Activated CD8-positive, alpha-beta memory T cell treated with anti-CD3 and anti-CD28 coated beads, Interleukin-2, amount 50 U/mL, for 48 hours (primary cell): ENCODE measurements at places on chromosomes 2 and 18.
A peak's percentile ranks its signal among the peaks of the same experiment; 100 is the strongest.

DNA sequence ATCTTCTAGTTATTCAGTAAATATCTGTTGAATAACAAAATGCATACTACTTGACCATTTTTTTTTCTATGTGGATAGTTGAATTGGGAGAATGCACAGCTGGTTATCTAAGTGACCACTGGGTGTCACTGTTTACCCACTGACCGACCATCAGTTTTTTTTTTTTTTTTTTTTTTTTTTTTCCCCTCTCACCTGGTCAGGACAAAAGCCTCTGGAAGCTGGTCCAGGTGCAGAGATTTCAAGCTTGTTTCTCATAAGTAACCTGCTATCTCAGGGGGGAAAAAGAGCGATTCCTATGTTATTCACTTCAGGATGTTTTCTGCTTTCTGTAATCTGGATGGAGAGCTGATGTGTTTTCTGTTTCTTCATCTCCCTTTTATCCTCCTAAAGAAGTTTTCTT is 256.0 kb downstream of the DCDC2C start:
- DNase-seq, result no peak

DNA sequence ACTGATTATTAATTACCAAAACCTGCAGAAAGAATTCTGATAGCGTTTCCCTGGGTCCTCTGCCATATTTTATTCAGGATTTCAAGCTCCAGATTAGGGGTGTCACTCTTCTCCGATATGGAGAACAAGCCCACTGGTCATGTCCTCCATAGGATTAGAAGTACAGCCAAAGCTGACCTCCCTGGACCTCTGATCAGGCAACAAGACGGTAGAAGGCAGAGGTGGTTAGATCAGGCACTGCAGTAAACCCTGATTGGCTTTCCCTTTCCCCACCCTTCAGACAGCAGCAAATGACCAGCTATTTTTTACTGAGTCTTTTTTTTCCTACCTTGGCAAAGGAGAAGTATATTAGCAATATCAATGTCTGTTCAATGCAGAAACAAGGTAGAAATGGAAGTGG is 37.7 kb downstream of the SPC25 start:
- no peak for DNase-seq

DNA sequence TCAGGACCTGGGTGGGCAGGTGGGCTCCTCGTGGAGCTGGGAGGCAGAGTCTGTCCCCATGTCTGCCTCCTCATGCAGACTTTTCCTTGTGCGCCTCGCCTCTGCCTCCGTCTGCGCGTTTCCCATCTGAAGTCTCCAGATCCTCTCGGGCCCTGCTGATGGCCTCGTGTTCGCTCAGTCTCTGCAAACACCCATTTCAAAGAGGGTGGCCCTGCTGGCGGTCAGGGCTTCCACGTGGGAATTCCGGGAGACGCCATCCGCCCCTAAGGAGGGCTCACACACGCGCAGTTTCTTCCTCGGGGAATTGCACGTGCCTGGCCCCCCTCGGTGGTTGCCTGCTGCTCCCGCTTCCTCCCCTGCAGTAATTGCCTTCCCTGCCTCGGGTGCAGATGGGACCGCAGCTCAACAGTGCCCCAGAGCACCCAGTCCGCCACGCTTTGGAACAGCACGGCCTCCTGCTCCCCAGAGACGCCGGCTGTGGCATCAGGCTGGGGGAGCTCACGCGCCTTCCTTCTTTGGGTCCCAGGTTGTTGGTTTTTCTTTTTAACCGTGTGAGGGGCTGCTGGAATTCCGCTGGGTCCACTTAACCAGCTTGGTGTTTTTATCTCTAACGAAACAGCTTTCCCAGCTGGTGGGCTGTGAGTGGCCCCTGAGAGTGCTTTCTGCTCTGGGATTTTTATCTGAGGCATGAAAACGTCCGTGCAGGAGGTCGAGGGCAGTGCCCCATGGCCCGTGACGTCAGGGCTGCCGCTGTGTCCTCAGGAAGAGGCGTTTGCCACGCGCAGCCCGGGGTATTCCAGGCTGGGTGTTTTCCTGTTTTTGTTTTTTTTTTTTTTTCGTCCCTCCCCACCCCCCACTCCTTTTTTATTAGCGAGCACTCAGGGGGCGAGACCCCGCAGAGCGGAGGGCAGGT is 16.1 kb downstream of the NFATC1 start:
- no peak for DNase-seq

DNA sequence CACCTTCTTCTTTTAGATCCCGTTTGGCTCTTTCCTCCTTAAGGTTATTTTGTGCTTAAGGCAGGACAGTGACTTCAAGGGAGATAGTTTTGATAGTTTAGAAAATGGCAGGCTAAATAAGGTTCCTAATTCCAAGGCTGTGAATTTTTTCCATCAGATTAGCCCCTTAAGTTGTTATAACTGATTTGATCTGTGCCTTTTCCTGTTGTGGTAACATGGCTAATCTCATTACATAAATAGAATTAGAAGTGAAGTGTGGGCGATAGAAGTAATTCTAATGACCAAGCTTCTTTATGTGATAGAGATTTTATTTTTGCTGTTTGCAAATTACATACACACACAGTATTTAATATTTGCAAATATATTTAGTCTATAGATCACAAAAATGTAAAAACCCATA is 102.0 kb downstream of the MYO1B start:
- no peak for DNase-seq

DNA sequence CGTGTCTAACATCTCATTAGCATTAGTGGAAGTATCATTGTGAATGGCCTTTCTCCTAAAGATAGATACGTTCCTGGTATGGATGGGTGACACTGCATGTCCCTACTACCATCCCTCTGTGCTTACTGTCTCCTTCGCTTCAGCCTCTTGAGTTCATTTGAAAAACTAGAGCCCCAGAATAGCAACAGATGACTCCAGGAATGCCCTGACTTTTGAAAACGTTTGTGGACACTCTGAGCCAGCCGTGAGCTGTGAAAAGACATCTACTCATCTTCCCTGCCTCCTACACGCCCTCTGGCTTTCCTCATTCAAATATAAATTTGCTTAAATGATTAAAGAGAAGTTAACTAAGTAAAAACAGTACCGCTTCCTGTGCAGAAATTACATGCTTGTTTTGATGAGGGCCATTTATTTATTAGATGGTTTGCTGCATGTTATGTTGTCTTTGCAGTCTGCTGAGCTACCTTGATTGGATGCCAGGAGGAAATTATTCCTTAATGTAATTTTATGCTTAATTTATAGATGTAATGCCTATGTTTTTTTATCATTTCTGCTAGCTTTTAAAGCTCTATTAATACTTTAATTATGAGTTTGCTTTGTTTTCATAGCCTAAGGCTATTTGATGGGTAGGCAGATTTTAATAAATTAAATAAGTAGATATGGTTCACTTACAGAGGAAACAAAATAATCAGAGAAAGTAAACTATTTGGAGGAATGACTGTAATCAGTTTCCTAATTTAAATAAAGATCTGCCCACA is 32.1 kb upstream of the MYO3B start:
- DNase-seq, result no peak

DNA sequence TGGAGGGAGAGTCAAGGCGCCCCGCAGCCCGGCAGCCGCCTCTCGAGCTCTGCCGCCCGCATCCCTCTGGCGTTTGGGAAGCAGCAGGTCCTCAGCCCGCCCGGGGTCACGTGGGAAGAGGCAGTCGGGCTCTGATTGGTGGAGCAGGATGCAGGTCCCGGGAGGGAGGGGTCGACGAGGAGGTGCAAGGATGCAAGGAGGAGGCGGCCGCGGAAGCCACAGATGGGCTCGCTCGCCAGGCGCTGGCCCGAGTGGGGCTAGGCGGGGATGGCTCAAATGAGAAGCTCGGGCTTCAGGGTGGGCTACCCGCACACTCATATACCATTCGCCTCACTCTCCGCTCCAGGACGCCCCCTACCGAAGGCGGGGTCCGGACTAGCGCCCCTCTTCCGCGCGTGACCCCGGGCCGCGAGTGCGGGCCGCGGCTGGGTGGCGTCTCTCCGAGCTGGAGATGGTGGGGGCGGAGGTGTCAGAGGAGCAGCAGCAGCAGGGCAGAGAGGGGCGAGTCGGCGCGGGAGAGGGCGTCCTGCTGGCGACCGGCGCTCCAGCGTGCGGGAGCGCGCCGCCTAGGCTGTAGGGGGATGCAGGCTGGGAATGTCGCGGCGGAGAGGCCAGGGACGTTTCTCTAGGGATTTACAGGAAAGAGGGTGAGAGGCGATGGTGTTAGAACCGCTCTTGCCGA is at the start of gene TMEFF2:
TMEFF2 (minus strand) TSS at position 68 of the 682 bp plus-strand sequence. CDS start 409 bp downstream, outside the sequence.
- peak; percentile 80 for DNase-seq

DNA sequence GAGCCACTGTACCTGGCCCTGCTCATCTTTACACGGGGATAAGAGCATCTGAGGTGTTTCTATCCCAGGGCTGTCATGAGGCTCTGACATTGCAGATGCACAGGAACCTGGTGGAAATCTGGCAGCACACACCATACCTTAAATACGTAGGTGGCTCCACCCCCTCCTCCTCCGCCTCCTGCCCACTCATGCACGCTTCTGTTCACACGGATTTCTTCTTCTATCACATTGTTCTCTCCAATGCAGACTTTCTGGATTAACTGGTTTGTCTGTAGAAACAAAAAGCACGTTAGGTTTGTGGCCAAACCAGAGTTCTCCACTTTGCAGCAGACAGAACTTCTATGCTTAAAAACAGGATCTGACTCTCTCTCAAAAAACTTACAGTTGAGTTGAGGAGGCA is 118.2 kb downstream of the CLIP4 start:
- DNase-seq, result no peak

DNA sequence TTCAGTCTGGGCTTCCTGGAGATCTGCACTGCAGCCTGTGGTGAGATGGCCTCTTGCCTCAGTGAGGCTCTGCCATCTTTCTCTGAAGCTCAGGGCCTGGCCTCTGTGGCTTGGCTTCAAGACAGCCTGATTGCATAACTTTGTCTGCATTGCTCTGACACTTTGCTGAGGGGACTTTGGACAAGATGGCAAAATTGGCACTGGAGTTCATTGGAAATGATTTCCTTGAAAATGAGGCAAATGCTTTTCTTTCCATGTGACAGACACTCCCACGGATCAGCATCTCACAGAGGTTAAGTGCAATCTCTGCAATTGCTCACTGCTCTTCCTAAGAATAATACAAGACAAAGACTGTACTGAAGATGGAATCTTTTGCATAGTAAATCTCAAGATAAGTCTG is 166.8 kb downstream of the KCNS3 start:
- no peak for DNase-seq

DNA sequence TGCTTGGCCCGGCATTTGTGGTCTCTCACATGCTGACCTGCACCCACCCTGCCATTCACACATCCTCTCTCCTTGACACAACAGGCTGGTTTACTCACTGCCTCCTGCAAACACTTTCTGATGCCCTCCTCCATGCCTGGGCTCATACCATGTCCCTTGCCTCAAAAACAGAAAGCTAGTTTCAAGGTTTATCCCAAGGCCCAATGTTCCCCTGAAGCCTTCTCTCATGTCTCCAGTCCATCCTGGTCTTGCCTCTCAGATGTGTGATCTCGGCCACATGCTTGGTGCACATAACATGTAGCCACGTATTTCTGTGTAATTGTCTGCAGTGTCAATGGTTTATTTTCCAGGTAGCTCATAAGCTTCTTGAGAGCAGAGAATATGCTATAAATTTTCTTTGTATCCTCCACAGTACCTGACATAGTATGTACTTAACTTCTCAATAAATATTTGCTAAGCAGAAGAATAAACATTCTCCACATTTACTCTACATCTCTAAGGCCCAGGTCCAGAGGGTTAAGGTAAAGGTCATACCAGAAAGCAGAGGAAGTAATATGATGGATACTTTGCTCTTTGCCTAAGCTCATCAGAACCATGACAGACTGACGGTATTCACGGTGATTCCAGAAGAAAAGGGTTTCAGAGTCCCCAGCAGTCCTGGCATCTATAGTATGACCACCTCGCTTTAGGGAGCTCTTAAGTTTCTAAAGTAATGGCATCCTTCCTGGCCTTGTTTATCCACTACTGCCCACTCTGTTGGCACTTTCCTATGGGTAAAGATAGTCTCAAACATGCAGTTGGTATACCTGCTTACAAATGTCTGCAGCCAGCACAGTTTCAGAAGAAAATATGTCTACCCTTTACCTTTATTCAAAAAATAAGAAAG is 163.4 kb upstream of the ZFP36L2 start:
- no peak for DNase-seq

GRCh38 chr2:79082987-79083386 is 4.8 kb downstream of the REG1B start:
- DNase-seq, result no peak

GRCh38 chr2:118115761-118116160 is 27.5 kb downstream of the INSIG2 start:
- no peak for DNase-seq

DNA sequence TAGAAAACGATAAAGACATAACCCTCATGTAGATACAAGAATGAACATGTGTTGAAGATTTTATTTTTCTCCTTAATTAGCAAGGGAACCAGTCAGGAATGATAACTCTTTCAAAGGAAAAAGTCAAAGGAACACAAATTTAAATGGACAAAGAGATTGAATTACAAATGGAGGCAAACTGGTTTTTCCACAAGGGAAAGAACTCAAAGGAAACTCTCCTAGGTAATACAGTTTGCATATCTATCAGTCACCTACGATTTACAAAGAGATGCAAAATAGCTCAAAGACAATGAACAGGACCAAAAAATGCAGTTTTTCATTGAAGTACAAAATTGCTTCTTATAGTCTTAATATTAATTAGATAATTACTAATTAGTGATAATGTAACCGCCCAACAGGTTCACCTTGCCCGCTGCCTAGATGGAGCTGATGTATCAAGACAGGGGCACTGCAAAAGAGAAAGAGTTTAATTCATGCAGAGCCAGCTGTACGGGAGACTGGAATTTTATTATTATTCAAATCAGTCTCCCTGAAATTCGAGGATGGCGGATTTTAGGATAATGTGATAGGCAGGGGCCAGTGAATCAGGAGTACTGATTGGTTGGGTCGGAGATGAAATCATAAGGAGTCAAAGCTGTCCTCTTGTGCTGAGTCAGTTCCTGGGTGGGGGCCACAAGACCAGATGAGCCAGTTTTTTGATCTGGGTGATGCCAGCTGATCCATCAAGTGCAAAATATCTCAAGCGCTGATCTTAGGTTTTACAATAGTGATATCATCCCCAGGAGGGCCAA is 151.0 kb downstream of the TMEM17 start:
- no peak for DNase-seq

GRCh38 chr2:216354306-216354705 is 18.0 kb downstream of the MARCHF4 start:
- no peak for DNase-seq

- DNase-seq, result no peak
Observed at GRCh38 chr2:169978402-169979017, 151.3 kb downstream of the UBR3 start.

- no peak for DNase-seq
Observed at GRCh38 chr2:149800624-149801542, 213.3 kb upstream of the MMADHC start.

- no peak for DNase-seq
Observed at GRCh38 chr18:11850821-11851145, 430 bp upstream of the CHMP1B start.
